Thoracic aorta (tissue), 2 donors: ENCODE measurements at places on chromosomes 4 and X.

DNA sequence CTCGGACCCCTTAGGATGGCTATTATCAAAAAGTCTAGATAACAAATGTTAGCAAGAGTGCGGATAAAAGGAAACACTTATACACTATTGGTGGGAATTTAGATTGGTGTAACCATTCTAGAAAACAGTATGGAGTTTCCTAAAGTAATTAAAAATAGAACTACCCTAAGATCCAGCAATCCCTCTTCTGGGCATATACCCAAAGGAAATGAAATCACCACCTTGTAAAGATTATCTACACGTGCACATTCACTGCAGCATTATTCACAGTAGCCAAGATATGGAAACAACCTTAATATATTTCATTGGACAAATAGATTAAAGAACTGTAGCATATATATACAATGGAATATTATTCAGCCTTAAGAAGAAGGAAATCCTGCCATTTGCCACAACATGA is 462.4 kb downstream of the IQCM start:
- no peak for DNase-seq

GRCh38 chr4:40317916-40318658 is 17.0 kb upstream of the CHRNA9 start:
- DNase-seq: no peak

- DNase-seq: no peak
Observed at GRCh38 chr4:184574861-184575260, 74.4 kb downstream of the CASP3 start.

DNA sequence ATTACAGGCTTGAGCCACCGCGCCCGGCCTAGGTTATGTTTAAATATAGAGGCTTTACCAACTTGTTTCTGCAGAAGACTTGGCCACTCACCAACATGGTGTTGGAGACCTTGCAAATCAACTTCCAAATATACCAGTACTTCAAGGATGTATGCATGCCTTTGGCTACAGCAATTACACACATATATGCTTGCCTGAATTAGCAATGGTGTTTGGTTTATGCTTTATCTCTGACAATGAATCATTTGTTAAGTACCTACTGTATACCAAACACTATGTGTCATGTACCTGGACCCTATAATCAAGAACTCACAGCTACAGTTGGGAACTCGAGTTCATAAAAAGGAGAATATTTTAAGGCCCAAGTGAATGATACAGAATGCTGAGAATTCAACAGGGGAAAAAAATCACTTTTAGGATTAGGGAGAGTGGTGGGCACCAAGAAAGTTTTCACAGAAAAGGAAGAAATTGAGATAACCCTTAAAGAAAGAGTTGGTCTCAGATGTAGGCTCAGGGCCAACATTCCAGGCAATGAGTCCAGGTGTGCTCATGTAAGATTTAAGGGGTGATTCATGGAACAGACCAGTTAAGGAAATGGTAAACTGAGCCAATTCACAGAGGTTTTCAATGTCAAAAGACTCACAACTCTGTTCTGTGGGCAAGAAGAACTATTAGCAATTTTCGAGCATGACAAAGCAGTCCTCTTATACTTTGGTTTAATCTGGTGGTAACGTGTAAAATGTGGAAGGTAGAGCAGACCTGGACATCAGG is 98.9 kb downstream of the BCOR start:
- no peak for DNase-seq

- DNase-seq: no peak
Observed at GRCh38 chrX:85378461-85378860, 1.0 kb downstream of the POF1B start.

DNA sequence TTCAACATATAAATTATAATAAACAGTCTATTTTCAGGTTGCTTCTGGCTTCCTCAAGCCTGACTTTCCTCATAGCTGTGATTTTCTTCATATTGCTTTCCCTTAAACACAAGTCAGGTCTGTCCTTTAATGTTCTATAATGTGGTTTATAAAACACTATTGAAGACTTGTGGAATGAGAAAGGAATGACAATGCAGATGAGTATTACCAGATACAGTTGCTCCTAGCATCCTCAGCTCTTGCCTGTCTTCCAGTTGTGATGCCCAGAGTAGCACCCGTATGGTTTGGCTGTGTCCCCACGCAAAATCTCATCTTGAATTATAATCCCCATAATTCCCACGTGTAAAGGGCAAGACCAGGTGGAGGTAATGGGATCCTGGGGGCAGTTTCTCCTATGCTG is 265.7 kb upstream of the BOD1L1 start:
- DNase-seq: no peak

DNA sequence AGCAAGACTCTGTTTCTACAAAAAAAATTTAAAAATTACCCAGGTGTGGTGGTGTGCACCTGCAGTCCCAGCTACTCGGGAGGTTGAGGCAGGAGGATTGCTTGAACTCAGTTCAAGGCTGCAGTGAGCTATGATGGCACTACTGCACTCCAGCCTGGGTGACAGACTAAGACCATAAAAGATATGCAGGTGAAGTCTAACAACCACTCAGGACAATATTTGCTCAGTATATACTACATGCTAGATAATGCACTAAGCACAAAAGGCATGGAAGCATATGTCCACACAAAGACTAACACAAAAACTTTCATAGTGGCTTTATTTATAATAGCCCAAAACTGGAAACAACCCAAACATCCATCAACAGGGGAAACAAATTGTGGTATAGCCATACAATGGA is 57.7 kb upstream of the TXK start:
- no peak for DNase-seq

- DNase-seq: no peak
Observed at GRCh38 chrX:7149411-7149810, 1.5 kb upstream of the PUDP start.

DNA sequence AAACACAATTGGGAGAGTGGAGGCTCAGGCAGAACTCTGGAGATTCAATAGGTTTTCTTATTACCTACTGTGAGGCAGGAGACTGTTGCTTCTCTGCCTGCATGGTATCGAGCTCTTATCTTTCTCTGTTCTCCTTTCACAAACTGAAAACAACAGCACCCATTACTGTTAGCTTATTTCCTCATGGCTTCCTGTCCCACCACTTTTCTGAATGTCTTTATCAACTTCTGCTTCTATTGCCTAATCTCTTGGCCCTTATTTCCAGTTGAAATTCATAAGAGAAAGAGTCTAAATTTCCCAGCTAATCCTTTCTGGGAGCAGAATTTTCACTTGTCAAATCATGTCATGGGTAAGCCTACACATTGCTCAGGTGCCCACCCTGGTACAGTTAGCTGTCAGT is 46.8 kb upstream of the NDST3 start:
- no peak for DNase-seq

- no peak for DNase-seq
Observed at GRCh38 chr4:73669410-73670183, 49.4 kb upstream of the RASSF6 start.

- DNase-seq: no peak
Observed at GRCh38 chrX:100274916-100275315, 135.2 kb downstream of the PCDH19 start.

DNA sequence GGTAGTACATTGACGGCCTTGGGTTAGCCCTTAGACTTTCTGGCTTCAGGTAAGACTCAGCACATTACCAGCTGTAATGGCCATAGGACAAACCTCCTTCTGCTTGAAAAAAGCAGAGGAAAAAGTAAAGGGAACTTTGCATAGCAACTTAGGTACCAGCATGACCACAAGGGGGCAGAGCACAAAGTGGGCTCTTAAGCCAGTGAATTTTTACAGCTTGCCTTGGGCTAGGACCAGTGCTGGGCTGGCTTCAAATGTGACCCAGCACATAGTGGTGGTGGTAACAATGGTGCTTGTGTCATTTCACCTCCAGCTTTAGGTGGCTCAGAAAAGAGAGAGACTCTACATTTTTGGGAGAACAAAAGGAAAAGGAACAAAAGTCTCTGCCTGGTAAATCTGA is 66.1 kb downstream of the KLHL4 start:
- no peak for DNase-seq

- no peak for DNase-seq
Observed at GRCh38 chr4:122531514-122531913, 75.0 kb upstream of the IL2 start.

GRCh38 chr4:187070740-187071139 is 347.1 kb upstream of the FAT1 start:
- no peak for DNase-seq

GRCh38 chr4:22299678-22300077 is 216.2 kb downstream of the ADGRA3 start:
- no peak for DNase-seq

DNA sequence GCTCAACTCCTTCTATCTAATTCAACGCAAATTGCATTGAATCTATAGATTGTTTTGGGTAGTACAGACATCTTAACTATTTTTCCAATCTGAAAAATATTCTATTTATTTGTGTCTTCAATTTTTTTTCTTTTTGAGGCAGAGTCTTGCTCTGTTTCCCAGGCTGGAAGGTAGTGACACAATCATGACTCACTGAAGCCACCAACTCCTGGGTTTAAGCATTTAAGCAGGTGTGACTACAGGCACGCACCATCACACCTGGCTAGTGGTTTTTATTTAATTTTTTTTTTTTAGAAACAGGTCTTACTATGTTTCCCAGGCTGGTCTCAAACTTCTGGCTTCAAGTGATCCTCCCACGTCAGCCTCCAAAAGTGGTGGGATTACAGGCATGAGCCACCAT is 98.3 kb downstream of the GK start:
- no peak for DNase-seq

DNA sequence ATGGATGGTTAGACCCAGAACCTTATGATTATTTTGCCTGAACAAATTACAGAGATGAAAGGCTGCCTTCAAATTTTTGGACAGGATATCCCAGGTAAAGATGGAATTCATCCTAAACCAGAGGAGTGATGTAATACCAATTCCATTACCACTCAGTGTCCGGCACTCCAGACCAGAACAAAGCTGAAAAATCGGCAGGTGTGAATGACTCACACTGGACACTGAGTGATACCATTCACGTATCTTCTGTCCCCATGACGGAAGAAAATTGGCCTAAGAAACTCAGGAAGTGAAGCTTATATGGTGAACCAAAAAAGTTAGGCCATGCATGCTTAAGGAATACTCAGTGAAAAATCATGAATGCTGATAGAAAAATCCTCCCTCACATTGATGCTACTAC is 34.5 kb downstream of the PALLD start:
- DNase-seq: no peak

GRCh38 chr4:88674979-88675378 is 22.6 kb downstream of the NAP1L5 start:
- DNase-seq: no peak

DNA sequence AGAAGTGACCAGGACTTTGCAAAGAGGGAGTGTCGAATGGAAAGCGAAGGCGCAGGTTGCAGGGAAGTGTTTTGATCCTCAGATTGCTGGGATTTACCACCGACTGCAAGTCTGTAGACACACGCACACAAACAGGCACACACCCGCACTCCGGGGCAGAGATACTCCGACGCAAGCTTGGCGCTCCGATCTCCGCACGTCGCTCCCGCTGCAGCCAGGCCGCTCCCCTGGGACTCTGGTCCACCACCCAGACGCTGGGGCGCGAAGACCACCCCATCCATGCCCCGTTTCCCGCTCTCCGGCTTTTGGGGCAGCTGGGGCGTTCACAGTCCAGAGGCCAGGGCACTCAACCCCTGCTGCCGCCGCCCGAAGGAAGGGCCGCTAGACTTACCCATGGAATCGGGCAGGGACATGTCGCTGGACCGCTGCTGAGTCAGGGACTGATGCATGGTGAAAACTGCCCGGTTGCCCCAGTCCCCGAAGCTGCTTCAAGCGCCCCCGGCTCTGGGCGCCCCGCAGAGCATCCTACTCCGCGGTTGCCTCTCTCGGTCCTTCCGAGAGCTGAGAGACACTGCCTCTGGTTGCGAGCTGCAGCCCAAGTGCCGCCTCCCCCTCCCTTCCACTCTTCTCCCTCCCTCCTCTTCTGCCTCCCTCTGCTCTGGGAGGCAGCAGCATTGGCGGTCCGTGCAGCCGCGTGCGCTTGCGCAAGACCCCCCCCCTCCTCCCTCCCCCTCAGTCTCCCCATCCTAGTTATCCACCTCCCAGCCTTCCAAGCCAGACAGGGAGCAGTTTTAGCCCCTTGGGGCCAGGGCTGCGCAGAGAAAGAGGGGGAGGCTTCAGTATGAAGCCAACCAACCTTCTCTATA is at the start of gene TMEM255A:
Gene TMEM255A (minus strand): TSS at position 601 of the 866 bp plus-strand sequence. CDS start 152 bp downstream, at position 449.
- DNase-seq: no peak

DNA sequence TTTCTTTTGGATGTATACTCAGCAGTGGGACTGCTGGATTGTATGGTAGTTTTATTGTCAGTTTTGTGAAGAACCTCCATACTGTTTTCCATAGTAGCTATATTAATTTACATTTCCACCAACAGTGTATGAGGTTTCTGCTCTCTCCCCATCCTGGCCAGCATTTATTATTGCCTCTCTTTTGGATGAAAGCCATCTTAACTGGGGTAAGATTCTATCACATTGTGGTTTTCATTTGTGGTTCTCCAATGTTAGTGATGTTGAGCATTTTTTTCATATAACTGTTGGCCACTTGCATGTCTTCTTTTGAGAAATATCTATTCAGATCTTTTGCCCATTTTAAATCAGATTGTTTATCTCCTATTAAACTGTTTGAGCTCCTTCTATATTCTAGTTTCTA is 27.6 kb downstream of the QRFPR start:
- no peak for DNase-seq

DNA sequence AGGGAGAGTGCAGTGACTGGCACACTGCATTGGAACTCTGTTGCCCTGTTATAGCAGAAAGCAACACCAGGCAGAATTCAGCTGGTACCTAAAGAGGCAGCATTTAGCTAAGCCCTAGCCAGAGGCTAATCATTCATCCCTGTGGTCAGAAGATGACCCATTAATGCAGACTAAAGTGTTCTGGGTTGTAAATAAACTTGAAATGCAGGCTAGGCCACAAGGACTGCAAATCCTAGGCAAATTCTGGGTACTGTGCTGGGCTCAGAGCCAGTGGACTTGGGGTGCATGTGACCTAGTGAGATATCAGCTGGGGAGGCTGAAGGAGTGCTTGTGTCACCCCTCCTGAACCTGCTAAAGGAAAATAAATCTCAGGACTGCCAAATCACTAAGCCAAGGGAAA is 91.2 kb downstream of the LPAR4 start:
- no peak for DNase-seq

DNA sequence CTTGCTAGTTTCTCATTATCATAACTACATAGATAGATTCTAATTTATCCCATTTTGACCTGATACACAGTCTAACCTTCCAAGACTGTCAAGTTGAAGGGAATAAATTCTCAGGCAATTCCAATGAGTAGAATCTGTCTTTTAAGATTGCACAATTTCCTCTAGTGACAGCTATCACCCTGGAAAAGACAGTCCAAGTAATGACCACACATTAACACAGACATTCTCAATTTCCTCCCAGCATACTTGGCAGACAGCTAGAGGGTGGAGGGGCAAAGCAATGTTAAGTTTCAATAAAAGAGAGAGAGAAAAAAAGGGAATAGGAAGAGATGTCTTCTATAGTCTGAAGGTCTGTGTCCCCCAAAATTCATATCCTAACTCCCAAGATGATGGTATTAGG is 234.7 kb downstream of the LDB2 start:
- DNase-seq: no peak

GRCh38 chrX:47807548-47807947 is 29.2 kb upstream of the ZNF81 start:
- no peak for DNase-seq
